ENCODE measurements at places on chromosomes 2 and 18. TPM values are rescaled to one million over a fixed set of nuclear protein-coding genes. Genes with fewer than 3 reads are reported as not detected.

Gene TSPYL6
- under 0.01 TPM for total RNA-seq

Gene IL36A
- total RNA-seq, result not detected

Gene SLC30A3
- not detected for total RNA-seq

Gene SF3B6
- total RNA-seq, result 138 TPM

Gene BZW1
- total RNA-seq, result 910 TPM

Gene DLGAP1
- total RNA-seq, result 17.4 TPM

Gene LINC00305
- total RNA-seq, result not detected

Gene ELOA2
- not detected for total RNA-seq

Gene SMCHD1
- total RNA-seq, result 90.9 TPM

Gene CTLA4
- not detected for total RNA-seq

Gene COL3A1
- 2,175 TPM for total RNA-seq

Gene ZNF532
- total RNA-seq, result 67.9 TPM

Gene ANKRD36B
- 83.6 TPM for total RNA-seq

Gene NR4A2
- total RNA-seq, result 1.4 TPM
